Bone marrow (tissue), 2 donors: ENCODE measurements at places on chromosomes 11 and 22.

GRCh38 chr22:46537946-46538813, 760 bp upstream of the CELSR1 start:
- DNase-seq: no peak

- peak; percentile 8 for DNase-seq
Observed at GRCh38 chr22:38298312-38299005, 18.8 kb downstream of the CSNK1E start.

DNA sequence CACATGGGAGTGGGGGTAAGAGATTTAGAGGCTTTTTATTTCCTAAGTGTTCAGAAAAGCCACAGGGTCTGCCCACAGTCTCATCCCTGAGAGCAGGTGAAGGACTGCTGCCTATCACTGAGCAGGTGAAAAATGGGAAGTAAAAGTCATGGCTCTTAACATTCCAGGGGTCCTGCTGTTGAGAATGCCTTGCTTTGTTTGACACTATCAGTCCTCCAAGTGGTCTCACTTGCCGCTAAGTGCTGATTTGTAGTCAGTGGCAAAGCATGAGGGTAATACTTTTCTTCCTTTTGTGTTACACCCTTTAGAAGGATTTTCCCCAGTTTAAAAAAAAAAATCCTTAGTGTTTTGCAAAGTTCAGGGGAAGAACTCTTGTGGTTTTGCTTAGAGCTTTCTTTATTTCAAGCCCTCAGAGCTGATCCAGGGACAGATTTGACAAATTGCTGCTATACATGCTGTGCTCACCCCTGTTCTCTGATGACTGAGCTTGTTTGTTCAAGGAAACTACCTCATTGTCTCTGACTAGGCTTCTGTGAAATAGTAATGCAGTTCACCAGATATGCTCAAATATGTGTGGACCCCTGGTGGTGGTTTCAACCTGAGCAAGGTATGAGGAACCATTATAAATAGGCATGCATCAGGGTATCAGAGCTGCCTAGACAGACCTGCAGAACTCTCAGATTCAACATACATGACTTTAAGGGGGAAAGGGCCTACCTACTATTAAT, 141.0 kb downstream of the ARHGAP42 start:
- DNase-seq: no peak

GRCh38 chr11:2377511-2378443, 667 bp downstream of the CD81 start:
- DNase-seq: no peak

DNA sequence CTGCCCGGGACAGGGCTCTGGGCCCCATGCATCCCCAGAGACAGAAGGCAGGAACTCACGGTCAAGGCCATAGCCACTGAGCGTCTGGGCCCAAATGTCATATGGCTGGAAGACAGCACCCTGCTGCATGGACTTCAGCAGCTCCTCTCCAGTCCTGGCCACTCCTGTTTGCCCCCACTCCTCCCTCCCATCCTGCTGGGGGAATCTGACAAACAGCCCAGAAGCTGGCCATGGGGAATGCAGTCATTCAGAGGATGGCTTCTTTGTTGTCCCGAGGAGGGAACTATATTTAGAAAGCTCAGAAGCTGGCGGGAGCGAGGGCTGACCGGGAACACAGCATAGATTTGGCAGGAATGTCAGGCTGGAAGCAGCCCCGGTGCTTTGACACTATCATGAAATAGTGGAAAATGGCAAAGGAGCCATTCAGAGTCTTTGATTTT, 35.0 kb downstream of the DKK3 start:
- DNase-seq: no peak

GRCh38 chr11:10809373-10810160, 841 bp upstream of the EIF4G2 start:
- no peak for DNase-seq

GRCh38 chr11:37817727-37818270, 1219.8 kb upstream of the RAG2 start:
- DNase-seq: no peak

DNA sequence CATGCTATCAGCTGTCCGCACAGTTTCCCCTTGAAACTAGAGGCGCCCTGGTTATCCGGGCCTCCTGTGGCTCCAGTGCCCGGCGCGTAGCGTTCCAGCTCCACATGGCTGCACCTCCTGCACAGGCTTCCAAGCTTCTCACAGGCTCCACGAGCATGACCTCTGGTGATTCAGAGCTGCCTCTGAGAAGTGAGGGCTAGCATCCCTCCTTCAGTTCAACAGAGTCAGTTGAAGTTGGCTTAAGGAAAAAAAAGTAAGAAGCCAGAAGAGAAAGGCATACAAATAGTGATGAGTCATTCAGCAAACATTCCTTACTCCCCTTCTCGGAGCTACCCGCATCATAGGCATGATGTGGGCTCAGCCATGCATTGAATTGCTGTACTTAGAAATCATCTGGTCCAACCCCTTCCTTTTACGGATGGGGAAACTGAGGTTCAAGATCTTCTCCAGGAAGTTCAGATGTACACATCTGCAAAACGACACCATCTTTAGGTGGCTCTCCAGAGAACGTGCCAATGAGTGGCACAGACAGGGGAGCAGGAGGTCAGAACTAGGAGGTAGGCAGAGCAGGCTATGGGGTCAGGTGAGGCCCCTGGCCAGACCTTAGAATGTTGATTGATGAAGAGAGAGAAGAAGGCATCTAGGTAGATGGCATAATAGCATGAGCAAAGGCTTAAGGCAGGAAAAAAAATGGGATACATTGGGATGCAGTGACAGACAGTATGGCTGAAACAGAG, 216.3 kb upstream of the TBCEL start:
- DNase-seq: no peak

DNA sequence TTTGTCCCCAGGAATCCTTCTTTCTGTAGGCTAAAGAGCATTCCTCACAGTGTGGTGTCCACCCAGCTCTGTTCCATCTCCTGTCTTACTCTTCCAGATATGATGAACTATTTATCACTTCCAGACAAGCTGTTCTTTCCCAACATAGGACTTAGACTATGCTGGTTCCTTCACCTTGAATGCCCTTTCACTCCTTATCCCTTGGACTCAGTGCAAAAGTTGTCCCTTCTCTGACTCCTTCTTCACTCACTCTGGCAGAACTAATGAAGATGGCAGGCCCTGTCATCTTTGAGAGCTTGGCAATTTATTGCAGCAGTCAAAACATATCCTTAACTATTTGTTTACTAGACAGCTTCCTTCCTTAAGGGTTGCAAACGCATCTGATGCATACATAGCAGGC, 3.5 kb upstream of the OSBP2 start:
- no peak for DNase-seq

DNA sequence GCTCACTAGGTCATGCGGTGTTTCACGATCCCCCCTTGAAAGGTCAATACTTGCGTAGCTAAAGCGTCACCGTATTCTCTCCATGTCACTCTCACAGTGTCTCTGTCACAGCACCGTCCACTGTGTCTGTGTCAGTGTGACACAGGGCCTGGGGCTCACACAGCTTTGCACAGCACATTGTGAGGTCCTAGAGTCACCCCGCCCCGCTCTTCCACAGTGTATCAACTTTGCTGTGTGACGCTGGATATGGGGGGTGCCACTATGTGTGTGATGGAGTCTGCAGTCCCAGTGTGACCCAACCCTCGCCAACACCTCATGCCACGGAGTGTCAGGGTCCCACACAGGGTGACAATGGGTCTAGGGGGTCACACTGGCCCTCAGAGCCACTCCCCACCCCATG, 583 bp downstream of the P4HA3 start:
- DNase-seq: no peak

GRCh38 chr11:34335331-34335730, 22.5 kb downstream of the ABTB2 start:
- no peak for DNase-seq

DNA sequence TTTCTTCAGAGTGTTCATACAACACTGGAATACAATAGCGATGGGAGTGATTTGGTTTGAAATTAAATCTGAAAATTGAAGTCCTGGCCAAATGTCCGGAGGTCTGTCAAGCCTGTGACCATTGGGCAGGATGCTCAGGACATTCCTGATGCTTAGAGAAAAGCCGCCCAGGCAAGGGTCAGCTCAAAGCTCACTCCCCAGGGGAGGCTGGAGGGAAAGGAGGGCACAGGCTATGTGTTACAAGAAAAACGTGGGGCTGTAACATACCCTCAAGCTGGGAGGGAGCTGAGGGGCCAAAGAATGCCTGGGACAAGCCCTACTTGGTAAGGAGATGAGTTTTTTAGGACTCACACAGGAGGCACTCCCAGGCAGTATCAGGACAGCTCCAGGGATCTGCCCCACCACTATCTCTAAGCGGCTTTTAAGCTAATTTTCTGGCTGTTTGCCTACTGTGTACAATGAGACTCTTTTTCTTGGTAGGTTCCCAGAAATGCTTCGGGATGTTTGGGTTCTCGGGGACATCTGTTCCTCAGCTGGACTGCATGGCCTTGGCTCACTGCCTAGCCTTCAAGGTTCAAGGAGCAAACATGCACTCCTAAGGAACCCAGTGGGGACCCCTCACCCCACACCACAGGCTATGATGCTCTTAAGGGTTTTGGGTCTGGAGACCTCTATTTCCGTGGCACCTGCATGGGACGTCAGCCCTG, 500.1 kb downstream of the BRD1 start:
- no peak for DNase-seq

- DNase-seq: no peak
Observed at GRCh38 chr22:43510281-43511070, 98.7 kb downstream of the MPPED1 start.

GRCh38 chr11:48063424-48063978, 83.1 kb downstream of the PTPRJ start:
- no peak for DNase-seq

GRCh38 chr22:43449205-43449830, 37.5 kb downstream of the MPPED1 start:
- no peak for DNase-seq

DNA sequence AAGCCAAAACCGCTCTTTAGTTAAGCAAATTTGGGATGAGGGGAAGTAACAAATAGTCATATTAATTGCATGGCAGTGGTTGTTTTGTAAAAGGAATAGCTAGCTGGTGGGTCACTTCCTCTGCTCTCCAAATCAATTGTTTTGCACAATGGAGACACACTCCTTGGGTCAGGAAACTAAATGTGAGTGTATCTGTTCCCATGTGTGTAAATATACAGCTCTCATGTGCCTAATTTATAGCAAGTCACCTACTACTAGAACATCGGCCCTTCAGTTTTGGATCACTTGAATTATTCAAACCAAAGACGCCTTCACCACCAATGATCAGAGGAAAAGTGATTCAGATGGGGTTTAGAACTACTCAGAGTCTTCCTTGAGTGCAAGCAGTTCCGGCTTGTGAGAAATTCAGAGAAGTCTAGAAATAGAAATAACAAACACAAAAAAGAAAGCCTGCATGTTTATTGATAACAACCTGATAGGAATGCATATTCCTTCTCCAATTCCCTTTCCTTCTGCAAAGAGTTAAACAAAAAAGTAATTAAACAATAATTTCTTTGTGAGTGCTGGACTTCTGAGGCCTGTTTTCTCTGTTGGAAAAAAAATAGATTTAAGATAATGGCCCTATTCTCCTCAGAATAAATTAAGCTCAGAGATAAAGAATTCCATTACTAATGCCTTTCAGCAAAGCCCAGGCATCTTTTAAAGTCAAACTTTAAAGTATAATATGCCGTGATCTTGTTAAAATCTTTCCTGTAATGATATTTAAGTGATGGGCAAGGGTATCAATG, 100.4 kb downstream of the KIRREL3 start:
- DNase-seq: no peak
